ENCODE measurements at places on chromosomes 5 and 9. TPM values are rescaled to one million over a fixed set of nuclear protein-coding genes. Genes with fewer than 3 reads are reported as not detected.

The GARIN3 gene
- polyA plus RNA-seq, result not detected

The SURF4 gene
- polyA plus RNA-seq, result 159 TPM

The FOXI1 gene
- not detected for polyA plus RNA-seq

- DNase-seq, result peak; percentile 51
These were observed 13.5 kb downstream of the MOCS2 start for GRCh38 chr5:53095931-53096525.
